ENCODE measurements at places on chromosomes 11 and 22.

DNA sequence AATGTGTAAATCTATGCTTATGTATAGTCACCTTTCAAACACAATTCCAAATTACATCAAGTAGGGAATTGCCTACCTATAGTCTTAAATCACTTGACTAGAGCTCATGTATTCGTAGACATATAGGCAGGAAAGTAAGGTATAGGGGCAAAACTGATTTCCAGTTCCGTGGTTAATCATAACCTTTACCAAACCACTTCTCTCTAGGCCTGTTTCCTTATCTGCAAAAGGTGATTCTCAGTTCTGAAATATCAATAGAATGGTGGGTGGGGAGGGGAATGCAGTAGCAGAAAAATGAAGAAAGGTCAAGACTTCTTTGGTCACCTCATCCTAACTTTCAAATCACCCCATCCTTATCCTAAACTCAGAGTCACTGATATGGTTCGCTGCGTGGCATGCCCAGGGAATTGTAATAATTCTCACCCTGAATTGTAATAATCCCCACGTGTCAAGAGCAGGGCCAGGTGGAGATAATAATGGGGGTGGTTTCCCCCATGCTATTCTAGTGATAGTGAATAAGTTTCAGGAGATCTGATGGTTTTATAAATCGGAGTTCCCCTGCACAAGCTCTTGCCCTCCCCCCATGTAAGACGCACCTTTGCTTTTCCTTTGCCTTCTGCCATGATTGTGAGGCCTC, 1.9 kb upstream of the ANO5 start:
- no peak for DNase-seq

- no peak for DNase-seq
Measured at GRCh38 chr11:132691848-132692550, 840.3 kb downstream of the OPCML start.

GRCh38 chr11:26834601-26835000, 112.7 kb upstream of the SLC5A12 start:
- DNase-seq, result no peak

DNA sequence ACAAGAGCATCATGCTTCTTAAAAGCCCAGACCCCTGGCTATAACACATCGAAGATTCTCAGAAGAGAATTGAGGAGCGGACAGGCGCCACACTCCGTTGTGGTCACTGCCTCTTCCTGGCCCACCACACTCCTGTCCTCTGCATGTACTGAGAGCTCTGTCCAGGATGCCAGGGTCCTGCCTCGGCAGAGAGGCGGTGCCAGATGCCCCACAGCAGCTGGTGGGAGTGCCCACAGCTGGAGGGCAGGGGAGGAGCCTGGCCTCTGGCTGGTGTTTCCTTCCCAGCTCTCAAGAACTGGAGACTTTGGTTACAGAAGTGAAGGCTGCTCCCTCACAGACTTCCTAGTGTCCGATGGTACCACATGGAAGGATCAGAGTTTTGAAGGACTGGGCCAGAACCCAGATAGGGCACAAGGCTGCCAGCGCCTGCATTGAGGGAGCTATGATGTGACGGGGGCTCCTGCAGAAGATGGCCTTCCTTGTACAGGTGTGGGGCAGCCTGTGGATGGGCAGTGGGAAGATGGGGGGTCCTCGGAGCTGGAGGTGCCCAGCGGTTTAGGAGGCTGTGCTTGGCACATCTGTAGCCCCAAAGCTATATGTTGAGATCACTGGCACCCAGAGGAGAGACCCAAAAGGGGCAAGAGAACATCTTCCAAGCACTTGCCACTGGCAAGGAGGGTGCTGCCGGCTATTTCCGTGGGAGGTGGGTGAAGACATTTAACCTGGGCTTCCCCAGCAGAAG, 19.4 kb downstream of the RSPH14 start:
- no peak for DNase-seq

DNA sequence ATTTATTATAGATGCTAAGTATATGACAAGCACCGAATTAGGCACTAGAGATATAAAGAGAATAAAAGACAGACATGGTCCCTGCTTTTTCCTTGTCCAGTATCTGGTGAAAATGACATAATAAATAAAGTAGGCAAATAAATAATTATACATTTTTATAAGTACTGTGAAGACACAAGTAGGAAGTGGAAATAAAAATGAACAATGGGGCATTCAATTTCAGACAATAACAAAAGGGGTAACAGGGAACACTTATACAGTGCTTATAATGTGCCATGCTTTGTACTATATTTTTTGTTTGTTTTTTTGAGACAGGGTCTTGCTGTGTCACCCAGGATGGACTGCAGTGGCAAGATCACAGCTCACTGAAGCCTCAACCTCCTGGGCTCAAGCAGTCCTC, 4.3 kb downstream of the KBTBD3 start:
- no peak for DNase-seq

DNA sequence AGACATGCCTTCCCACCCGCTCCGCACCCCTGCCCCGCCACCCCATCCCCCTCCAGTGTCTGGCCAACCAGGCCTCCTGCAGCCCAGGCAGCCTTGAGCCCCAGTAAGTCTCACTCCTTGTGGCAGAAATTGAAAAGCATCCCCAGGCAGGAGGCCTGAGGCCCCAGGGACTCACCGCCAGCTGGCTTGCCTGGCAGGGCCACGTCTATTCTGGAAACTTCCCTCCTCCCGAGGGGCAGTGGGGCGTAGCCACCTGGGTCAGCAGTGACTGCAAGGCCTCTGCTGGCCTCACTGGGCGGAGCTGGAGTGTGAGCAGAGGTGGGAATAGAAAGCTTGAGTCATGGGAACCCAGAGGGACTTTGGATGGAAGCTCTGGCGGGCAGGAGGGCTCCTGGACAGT, 26.3 kb downstream of the ANO1 start:
- DNase-seq, result no peak

GRCh38 chr11:4644233-4644632, 451 bp downstream of the OR51E1 start:
- no peak for DNase-seq

DNA sequence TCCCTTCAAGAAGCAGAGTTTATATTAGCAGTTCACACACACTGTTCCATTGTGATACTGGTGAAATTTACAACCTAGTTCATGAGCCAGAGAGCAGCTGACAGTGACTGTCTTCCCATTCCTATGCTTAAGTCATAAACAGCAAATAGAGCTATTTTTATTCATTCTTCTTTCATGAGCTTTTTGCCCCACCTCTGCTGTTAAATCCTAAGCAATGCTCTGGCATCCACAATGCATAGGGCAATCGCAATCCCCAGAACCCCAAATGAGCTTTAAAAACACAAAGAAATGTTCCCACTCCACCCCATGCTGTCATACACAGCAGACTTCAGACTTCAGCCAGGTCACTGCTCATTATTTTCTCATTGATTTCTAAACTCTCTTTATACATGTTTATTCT, 307.5 kb downstream of the ETS1 start:
- peak; percentile 88 for DNase-seq

DNA sequence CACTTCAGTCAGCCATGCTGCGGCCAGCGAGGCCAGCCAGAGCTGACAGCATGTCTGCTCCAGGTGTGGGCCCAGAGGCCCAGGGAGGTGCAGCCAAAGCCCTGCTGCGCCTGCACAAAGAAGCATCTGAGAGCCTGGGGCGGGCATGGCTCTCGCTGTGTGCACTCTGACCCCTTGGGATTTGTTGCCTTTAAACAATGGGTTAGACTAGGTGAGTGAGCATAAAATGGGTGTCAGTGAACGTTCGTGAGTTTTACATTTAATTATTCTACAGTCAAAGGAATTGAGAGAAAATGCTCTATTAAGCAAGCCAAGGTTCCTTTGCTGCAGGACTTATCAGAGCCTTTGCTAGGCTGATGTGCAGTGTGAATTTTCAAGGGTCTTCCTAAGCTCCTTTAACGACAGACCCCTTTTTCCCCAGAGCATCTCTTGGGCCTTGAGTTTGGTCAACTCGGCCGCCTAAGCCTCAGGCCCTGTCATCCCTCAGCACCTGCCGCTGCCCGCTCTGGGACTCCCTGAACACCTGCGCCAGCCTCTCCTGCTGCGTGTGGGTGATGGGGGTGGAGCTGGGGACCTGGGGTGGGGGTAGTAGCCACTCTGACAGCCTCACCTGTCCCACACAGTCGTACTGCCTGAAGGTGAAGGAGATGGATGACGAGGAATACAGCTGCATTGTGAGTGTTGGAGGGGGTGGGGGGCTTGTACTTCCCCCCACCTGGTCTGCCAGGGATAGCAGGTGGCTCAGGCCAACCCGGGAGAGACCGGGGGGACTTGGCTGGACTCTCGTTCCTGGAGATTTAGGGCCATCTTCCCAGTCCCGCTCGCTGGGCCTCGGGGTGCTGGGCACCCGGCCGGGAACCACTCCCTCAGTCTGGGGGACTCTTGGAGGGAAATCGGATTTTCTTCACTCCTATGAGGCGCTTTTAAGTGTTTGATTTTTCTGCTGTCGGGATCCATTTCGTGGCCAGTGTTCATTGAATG, 10.5 kb downstream of the SLC16A8 start:
- no peak for DNase-seq

GRCh38 chr11:72308226-72309073, 64.5 kb upstream of the PHOX2A start:
- DNase-seq, result peak; percentile 93

DNA sequence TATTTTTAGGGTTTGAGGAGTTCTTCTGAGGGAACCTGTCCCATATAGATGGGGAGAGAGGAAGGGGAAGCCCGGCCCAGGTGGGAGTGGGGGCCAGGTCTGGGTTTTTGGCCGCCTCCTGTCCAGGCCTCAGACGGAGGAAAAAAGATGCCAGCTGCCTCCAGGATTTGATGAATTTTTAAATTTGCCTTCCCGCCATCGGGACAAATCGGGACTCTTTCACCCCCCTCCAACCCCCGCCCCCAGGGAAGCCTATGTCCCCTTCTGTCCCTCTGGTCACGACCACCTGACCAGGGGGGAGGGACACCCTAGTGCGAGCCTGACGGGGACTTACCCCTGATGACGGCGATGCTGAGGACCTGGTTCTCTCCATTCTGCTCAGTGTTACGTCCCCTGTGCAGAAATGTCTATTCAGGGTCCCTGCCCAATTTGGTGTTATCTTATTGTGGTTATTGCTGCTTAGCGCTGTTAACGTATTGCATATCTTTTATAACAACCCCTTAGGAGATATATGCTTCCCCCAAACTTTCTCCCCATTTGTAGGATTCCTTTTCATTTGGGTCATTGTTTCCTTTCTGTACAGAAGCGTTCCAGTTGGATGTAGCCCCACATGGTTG, 115.9 kb upstream of the GRK3 start:
- peak; percentile 15 for DNase-seq

- no peak for DNase-seq
Measured at GRCh38 chr11:116543911-116544475, 228.8 kb downstream of the BUD13 start.

DNA sequence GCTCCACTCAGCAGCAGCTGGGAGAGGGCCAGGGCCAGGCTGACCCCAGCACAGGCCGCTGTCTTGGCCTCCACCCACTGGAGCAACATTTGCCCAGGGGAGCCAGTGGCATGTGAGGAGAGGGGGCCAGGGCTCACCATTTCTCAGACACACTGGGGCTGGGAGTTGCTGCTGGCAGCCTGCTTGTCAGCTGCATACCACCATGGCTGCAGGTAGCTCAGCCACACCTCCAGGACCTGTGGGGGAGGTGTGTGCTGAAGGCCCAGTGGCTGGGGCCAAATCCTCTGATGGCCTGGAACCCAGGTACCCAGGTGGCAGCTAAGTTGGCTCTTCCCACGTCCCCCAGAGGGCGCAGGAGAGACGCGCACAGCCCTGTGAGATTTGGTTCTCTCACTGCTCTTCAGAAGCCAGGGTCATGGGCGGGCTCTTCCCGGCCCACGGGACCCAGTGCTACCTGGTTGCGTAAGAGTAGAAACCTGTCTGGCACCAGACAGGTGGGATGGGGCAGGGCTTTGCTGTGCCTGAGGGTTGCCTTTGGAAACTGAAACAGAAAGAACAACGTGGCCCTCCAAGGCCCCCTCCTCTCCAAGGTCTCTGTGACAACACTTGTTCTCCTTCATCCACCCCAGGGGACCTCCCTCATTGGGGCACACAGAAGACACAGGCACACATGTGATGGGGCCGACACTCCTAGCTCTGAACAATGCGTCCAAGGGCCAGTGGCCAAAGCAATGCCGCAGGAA, 98.8 kb downstream of the MED15 start:
- DNase-seq, result peak; percentile 42

DNA sequence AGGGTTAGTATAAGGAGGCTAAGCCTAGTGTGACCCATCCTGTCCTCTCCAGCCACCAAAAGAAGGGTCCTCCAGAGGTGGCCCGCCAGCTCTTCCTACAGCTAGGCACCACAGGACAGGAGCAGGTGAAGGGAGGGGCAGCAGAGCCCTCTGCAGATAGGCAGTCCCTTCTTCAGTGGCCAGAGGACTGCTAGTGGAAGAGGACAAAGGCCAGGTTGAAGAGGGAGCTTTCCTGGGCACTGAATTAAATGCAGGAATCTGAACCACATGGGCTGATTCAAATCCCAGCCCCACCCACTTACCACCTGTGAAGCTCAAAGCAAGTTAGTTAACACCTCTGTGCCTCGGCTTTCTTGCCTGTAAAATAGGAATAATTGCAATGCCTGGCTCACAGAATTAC, 409.5 kb downstream of the NXPE2 start:
- DNase-seq, result no peak

DNA sequence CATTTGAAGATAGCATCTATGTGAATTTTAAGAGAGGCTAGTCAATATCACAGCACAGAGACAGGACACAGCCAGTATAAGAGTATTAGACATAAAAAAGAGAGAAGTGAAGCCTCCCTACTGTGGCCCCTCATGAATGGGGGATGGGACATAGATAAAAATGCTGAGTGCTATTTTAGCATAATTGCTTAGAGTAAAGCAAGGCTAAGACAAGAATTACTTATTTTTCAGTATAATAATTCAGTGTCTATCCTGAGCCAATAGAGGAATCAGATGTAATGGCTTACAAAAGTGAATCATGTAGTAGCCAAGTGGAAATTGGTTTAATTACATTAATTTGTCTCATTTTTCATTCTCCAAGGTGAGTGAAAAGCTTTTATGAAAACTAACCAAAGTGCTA, 419.5 kb downstream of the NELL1 start:
- no peak for DNase-seq

GRCh38 chr11:69445131-69445470, 36.4 kb upstream of the LINC01488 start:
- no peak for DNase-seq

DNA sequence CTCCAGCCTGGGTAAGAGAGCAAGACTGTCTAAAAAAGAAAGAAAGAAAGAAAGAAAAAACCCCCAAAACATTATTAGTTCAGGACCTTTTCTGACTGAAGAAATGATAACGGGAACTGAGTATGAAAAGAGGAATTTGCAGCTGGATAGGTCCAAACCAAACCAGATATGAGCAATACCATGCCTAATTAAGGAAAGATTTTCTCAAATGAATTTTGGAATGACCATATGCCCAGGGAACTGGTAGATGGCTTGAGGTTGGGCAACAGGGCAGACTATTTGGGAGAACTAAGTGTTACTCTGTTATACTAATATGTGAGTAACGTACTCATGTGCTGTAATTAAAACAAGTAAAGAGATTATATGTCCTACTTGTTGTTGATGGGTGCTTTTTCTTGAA, 186.1 kb downstream of the TMEM135 start:
- peak; percentile 86 for DNase-seq

DNA sequence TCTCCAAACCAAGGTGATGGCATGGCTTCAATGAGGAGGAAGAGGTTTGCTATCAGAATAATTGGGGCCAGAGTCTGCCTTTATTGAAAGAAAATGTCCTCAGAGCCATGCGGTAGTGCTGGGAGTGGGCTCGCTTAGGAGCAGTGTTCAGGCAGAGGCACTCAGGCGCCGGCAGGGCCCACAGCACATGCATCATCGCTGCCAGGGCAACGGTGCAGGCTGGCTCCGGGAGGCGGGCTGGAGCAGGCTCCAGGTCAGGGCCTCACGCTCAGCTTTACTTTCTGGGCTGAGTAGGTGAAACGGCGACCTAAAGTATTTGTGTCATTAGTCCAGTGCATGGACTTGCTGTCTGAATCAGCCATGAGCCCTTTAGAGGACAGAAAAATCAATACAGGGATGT, 169.9 kb upstream of the CCDC90B start:
- DNase-seq, result no peak

All from HCEC 1CT (cell line).